Stimulated activated CD4-positive, alpha-beta T cell treated with anti-CD3 and anti-CD28 coated beads, Interleukin-2, amount 100 ng/mL, for 48 hours (primary cell): ENCODE measurements at places on chromosomes 11 and 22.

DNA sequence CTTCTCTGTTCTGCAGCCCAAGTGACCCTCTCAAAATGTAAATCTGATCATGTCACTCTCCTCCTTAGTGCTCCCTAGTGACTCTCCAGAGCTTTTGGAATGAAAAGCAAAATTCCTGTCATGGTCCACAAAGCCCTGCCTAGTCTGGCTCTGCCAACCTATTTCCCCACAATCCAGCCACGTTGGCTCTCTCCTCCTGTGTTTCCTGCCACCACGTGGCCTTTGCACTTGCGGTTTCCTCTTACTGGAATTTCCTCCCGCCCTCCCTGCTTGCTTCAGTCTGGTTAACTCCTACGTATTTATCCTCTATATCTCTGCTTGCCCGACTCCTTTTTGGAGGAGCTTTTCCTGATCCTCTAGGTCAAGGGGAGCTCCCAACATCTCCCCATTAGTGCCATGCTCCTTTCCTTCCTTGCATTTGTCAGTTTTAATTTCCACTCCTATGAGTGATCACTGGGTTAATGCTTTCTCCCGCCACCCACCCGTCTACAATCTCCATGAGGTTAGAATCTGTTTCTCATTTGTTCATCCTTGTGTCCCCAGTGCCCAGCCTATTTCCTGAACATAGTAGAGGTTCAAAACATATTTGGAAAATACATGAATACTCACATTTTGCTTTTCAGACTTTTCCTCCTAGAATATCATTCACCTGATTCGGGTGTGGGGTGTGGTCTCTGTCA lies 11.5 kb downstream of the NNMT start:
- DNase-seq, result no peak

- DNase-seq, result no peak
These were observed 134.2 kb downstream of the DSCAML1 start for GRCh38 chr11:117662671-117663269.

GRCh38 chr11:107567739-107568335 lies 2.3 kb upstream of the ALKBH8 start:
- no peak for DNase-seq

GRCh38 chr11:27281740-27282590 lies 81.0 kb downstream of the CCDC34 start:
- no peak for DNase-seq

GRCh38 chr11:100910808-100911207 lies 218.8 kb downstream of the PGR start:
- DNase-seq, result no peak

GRCh38 chr11:73428227-73428626 lies 52.0 kb downstream of the RELT start:
- DNase-seq, result no peak
